HT1080 (cell line): ENCODE measurements at places on chromosomes 7 and 10.
A peak's percentile ranks its signal among the peaks of the same experiment; 100 is the strongest.

GRCh38 chr10:32938554-32939061 is 19.4 kb downstream of the ITGB1 start:
- DNase-seq = no peak

DNA sequence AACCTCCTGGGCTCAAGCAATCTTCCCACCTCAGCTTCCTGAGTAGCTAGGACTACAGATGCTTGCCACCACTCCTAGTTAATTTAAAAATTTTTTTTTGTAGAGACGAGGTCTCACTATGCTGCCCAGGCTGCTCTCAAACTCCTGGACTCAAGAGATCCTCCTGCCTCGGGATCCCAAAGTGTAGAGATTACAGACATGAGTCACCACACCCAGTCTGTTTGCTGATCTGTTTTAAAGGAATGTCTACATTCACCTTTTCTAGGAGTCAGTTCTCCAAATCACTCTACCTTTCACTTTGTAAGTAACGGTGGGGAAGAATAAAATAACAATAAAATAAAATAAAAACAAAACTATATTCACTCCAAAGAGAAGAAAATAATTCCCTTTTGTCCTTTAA is 86.6 kb upstream of the AGBL3 start:
- peak; percentile 69 for DNase-seq

DNA sequence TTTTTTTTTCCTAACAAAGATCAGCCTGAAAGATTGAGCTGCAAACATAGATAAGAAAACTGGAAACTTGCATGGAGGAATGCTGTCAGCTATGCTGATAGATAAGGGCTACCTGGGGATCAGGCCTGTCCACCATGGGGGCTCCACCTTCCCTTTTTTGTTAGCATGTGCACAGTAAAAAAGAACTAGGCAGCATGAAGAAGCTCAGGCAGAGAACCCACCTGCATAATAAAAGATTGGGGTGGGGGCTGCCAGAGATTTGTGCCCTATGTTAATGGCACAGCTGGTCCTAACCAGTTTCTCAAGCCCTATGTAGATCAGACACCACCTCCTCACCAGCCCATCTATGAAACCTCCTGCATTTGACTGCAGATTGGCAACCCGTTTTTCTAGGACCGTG is 45.4 kb upstream of the CACNB2 start:
- no peak for DNase-seq

- DNase-seq = peak; percentile 1
These were observed 150.7 kb upstream of the BET1 start for GRCh38 chr7:94154858-94155257.

GRCh38 chr10:22005763-22006162 is 2.2 kb upstream of the DNAJC1 start:
- no peak for DNase-seq

DNA sequence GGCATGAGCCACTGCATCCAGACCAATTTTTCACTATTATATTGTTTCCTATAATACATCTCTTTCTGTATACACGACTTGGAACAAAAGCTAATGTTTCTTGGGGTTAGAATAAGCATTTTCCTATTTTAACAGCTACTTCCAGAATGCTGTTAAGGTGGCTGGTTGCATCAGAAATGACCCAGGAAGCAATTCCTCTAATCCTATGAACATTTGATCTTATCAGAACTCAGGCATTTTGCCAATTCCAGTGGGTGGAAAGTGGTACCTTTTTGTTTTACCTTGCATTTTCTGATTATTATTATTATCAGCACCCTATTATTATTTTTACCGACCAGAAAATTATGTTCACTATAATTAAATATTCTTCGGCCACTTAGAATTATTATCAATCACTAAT is 73.3 kb downstream of the NDUFB2 start:
- no peak for DNase-seq

DNA sequence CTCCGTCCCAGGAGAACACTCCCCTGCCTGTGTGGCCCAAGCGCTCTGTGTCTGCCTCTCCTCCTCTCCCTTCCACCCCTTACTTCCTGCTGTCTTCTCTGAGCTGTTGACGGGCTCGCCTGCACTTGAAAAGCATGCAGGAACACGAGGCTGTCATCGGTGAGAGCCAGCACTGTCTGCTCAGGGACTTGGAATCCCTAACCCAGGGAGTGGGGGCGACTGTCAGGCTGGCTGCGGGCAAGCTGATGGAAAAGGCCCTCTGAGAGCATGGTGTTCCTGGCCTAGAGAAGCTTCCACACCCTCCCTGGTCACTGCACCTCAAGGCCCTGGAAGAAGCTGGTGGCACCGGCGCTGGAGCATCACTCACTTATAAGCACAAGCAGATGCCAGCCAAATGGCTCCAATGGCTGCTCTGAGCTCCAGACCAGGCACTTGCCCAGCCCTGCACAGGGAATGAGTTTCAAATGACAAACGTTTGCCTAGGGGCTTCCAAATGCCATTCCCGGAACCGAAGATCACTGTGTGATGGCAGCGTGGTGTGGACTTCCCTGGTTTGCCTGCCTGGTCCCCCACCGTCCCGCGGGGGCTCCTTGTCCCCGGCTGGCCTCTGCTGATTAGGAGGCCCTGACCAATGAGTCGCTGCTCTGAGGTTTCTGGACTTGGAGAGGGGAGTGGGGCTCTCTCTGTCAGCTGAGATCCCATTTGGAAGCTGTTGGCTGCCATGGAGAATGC is 56.7 kb upstream of the EBF3 start:
- DNase-seq = no peak

DNA sequence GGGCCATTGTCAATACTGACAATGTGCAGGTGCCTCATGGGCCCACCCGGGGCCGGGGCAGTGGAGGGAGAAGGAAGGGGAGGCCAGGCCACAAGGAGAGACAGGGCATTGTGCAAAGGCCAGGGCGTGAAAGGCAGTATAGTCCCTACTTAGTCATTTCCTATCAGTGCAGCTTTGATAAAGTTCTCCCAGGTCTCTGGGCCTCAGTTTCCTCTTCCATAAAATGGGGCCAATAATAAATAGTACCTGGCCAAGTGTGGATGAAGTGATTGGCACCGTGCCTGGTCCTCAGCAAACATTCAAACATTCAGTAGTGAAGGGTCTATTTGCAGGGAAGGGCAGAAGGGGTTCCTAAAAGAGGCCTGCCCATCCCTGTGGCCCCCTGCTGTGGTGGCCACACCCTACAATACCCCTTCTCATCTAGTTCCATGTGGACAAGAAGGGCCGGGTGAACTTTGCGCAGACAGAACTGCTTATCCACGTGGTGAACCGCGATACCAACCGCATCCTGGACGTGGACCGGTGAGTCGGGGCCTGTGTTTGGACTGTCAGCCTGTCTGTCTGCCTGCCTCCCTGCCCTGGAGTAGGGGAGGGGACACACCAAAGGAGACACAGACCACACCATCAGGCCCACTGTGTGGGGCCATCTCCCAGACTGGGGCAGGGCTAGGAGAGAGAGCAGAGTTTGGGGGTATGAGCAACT is 36.9 kb upstream of the VSIR start:
- DNase-seq = no peak

DNA sequence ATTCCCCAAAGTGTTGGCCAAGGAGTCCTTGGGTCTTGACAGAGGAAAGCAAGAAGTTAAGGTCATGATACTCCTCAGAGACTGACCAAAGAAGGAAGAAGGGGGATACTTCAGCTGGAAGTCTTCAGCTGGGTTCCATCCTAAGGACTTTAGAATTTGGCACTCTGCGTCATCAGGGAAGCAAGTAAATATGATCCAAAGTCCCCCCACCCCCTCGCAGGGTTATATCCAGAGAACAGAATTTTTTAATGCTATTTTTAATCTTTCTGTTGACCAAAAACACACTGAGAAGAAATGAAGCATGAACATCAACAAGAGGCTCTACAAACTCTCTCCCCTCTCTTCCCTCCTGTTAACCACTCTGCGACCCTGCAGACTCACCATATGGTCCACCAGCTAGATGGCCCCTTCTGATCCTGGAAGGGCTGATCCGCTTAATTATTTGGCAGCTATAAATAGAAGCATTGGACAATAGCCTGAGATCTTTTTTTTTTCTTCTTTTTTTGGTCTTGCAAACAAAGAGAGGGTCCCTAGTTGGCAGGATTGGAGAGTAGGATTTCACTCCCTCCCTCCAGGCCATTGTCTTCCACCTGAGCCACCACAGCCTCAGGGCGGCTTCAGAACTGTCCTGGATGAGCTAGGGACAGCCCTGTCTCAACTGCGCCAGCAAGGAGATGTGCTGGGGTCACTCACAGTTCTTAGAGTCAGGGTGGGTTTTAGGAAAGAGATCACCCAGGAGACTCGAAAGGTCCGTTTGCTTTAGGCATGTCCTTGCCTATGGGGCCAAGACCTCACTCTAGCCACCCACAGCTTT is 196.0 kb downstream of the KCNMA1 start:
- no peak for DNase-seq

DNA sequence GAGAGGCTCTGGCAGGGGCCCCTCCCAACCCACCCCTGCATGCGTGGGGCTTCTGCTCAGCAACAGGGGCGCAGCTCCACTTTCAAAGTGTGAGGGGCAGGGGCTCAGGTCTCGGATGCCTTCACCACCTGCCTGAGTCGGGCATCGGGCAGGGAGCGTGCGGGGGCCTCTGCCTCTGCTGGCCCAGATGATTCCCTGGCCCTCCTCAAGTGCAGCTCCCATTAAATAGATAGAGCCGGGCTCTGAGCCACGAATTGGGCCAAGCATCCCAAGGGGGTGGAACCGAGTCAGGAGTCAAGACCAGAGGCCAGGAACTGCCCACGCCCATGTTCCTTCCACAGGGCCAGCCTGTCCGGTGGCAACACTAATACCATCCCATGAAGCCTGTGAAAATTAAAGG is 108.9 kb upstream of the FAM20C start:
- no peak for DNase-seq

DNA sequence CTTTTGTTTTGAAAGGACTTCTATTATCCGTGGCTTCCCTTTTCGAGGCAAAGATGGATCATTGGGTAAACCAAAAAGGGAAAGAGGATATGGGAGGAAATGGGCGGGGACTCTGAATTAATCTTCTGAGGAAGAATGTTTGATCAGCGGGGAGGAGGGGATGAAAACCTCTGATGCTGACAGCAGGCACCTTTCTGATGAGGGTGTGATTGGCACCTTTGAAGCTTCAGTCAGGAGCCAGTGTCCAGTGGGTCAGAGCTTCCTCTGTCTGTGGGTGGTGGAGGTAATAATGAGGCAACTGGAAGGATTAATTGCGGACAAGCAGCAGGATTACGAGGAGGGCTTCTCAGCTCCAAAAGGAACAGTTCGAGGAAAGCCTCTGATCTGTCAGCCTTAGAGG is 877.6 kb downstream of the LRMDA start:
- DNase-seq = no peak

DNA sequence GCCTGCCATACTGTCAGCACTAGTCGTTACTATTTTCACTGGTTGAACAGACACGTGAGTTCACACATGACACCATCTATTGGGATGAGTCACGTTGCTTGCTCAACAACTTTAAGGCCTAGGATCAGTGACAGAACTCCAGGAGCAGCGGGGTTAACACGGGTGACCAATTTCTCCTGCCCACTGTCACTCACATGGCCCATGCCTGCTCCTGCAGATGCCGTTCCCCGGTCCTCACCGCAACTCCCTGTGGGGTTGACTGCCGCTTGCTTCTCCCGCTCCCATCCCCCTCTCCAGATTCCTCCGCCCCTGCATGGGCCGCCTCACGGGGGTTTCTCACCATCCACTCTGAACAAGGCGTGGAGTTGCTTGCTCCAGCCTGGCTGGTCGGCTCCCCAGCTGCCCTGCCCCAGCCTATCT is 128.2 kb downstream of the TAX1BP1 start:
- DNase-seq = peak; percentile 52
